Neural progenitor cell (in vitro differentiated cells): ENCODE measurements at places on chromosomes 6 and 20.

DNA sequence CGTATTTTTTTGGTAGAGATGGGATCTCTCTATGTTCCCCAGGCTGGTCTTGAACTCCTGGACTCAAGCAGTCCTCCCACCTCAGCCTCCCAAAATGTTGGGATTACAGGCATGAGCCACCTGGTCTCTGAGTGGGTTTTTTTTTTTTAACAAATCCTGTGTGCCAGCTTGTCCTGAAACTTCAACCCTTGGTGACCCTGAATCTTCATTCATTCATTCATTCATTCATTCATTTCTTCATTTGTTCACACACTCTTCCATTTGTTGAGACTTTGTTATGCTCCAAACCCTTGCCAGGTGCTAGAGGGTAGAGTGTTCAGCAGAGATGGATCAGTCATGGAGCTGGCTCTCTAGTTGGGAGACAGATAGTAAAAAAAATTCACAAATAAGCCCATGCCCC is 12.0 kb upstream of the VAPB start:
- no peak for DNase-seq

GRCh38 chr20:57223648-57224489 is 42.6 kb downstream of the BMP7 start:
- DNase-seq = no peak

DNA sequence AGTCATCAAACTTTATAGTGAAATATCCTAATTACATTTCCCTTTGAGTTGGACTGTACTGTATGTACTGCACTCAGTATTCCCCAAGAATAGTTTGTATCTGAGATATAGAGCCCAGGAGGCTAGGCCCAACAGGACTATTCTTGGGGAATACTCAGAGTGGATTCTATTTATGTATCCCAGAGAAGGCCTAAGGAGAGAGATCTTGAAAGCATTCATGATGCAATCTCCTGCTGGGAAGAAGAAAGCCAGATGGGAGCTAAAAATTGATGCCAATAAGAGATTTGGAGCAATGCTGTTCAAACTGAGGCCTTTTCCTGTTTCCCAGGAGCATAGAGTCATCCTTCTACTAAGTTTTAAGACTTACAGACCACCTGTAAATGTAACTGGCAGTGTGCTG is 452.1 kb upstream of the PLCB4 start:
- DNase-seq = no peak

GRCh38 chr6:133895573-133896343 is 6.8 kb downstream of the TCF21 start:
- peak; percentile 63 for DNase-seq

GRCh38 chr6:20876036-20876435 is 341.8 kb downstream of the CDKAL1 start:
- DNase-seq = peak; percentile 34

DNA sequence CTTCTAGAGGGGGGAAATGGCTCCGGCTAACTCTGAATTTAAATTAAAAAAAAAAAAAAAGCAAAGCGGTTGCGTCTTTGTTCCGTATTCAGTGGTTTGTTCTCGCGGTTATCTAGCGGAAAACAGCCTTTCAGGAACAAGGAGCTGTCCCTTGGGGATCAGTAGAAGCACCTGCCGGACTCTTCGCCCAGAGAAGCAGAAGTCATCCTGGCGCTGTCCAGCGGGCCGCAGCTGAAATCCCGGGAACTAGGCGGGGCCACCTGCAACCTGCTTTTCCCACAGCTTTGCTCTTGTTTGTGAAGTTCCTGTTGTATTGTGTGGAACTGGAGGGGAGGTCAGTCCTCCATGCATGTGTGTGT is 43.9 kb upstream of the GJE1 start:
- DNase-seq = peak; percentile 88

DNA sequence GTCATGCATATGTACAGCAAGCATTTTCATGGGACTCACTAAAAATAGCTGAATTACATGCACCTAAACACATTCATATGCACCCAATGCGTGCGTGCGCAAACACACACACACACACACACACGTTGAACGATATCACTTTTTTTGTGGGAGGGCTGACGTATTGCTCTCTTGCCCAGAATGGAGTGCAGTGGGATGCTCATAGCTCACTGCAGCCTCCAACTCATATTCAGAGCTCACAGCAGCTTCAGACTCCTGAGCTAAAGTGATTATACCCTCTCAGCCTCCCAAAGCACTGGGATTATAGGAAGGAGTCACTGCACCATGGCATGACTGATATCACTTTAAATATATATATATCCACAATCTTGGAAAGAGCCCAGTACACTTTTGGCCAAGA is 620.4 kb upstream of the MANEA start:
- peak; percentile 7 for DNase-seq

DNA sequence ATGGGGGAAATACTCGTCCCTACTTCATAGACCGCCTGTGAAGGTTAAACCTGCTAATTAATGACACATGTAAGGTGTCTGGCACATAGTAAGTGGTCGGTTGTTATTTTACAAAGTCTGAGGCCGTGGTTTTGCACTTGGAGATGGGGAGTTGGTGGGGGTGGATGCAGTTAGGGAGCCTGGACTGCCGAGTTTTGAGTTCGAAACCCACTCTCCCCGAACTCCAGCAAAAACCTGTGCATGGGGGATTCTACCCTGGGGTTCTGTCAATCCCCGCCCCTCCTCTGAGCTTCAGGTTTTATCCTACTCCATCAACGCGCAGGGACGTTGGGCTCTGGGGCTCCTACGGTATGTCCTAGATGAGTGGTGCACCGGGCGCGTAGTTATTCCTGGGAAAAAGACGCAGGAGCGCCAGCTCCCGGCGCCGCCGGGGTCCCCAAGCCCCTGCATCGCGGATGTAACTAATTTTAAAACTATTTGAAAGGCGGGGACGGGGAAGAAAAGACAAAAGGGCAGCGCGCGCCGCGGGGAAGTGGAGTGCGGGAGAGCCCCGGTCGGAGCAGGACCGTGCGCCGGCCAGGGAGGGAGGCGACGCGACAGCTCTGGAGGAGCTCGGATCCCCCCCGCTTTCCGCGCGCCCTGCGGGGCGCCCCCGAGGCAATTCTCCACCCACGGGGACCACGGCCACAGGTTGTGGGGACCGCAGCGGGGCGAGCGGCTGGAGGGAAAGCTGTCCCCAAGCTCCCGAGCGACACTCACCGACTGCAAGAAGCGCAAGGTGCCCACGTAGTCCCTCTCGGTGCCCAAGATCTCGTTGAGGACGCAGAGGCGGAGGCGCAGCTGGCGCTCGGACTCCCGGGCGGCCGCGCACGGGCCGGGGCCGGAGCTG is 672 bp downstream of the PREX1 start:
- peak; percentile 79 for DNase-seq

DNA sequence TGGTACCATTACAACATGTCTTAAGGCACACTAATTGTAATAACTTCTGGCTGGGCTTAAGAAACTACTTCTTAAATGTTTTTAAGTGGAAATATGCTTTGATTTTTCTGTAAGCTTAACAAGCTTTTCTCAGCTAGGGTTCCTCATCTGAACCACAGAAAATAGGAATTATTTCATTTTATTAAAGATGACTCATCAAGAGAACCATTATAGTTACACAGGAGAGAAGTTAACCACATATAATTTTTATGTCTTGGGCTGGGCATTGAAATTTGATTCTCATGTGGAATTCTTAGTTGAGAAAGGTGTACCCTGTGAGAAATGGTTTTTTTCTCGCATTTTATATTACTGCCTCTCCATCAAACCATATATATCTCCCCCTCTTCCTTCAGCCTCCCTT is 75.1 kb downstream of the QKI start:
- no peak for DNase-seq

GRCh38 chr6:11925805-11926204 is 86.3 kb upstream of the HIVEP1 start:
- no peak for DNase-seq

DNA sequence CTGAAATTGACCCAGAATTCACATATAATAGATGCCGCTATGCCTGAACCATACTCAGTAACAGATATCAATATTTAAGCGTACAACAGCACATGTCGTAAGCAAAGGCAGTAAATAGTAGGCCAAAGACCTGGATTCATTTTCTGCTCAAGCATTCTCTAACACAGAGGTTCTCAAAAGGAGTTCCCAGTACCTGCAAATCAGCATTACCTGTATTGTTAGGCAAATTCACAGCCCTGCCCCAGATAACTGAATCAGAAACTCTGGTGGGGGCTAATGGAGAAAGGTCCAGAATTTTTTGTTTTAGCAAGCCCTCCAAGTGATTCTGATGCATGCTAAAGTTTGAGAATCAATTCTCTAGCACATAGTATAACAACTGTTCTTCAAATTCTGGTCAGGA is 36.0 kb downstream of the RSPO3 start:
- no peak for DNase-seq

GRCh38 chr6:18509871-18510643 is 122.9 kb downstream of the RNF144B start:
- no peak for DNase-seq

DNA sequence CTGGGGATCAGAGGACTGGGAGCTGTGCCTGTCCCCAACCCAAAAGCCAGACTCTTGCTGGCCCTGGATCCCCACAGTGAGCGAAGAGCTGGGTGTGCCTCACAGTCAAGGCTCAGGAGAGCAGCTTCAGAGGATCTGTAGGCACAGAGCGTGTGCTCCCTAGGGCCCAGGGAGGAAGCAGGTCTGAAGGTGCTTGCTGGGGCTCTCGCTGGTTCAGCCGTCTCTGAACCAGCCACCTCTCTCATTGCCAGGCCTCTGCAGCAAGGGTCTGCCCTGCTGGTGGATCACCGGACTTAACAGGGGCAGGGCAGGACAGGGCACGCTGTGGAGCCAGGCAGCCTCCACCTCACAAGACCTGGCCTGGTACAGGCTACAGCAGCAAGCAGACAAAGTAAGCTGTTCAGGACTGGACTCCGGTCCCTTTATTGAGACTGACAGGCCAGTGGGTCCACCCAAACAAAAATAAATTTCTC is 13.8 kb downstream of the PCIF1 start:
- no peak for DNase-seq

DNA sequence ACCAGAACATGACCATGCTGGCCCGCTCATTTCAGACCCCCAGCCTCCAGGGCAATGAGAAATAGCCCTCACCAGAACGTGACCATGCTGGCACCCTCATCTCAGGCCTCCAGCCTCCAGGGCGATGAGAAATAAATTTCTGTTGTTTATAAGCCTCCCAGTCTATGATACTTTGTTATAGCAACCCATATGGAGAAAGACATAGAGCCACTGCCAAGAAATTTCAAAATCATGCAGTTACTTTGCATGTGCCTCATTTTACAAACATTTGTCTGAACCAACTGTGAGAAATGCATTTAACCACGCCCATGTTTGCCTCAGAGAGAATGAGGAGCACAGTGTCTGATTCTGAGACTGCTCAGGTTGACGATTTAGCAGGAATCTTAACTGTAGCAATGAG is 15.5 kb downstream of the CYP39A1 start:
- DNase-seq = no peak

- no peak for DNase-seq
Observed at GRCh38 chr20:63658749-63659187, 656 bp downstream of the RTEL1 start.

- DNase-seq = no peak
Observed at GRCh38 chr6:144756469-144756868, 471.3 kb downstream of the UTRN start.

GRCh38 chr6:44697327-44697726 is 309.8 kb downstream of the CDC5L start:
- DNase-seq = peak; percentile 33

DNA sequence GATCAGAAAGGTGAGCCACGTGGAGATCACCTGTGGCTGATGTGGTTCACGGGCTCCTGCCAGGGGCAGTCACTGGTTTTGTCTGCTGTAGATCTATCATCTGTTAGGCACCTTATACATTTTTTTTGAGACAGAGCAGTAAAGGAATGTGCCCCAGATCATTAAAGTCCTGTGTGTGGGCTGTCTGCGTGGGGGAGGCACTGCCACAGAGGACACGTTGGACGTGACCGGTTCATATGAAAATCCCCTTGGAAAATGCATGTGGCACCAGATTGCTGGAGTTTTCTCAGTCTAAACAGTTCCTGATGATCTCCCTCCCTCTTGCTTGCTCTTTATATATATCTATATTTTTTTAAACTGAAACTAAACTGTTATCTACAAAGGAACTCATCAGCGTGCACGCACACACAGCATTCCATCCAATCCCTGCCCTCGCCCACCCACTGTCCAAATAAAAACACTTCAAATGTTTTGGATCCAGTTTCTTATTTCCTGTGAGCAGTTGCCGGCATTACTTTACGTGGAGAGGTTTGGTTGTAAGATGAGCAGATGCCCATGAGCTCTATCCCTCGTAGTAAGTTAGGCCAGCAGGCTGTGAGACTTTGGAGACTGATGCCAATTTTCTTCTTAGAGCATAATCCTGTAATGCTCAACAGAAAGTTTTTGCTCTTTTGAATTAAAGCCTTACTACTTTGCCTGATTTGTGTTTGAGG is 161.6 kb upstream of the EXOC2 start:
- no peak for DNase-seq

DNA sequence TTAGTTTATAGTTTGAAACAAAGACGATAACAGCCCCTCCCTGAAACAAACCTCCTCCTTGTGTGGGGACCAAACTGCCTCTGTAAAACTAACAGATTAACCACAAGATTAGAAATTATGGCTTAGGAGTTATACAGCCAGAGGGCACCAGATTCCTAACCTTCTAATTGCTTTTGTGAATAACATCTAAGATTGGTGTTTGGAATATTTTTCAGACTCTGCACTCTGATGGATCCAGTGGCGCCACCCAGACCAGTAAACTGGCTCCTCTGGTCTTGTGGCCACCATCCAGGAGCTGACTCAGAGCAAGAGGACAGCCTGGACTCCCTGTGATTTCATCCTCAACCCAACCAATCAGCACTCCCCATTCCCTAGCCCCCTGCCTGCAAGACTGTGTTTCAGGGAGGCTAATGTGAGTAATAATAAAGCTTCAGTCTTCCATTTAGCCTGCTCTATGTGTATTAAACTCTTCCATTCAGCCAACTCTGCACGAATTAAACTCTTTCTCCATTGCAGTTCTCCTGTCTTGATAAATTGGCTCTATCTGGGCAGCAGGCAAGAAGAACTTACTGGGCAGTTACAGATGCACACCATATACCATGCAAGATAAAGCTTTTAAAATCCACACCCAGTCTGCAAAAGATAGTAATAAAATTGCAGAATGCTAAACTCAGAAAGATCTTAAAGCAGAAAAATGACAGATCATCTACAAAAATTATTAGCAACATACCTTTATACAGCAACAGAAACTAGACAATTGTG is 58.5 kb upstream of the SLC22A16 start:
- DNase-seq = no peak

GRCh38 chr20:53961527-53961926 is 108.9 kb downstream of the BCAS1 start:
- no peak for DNase-seq

DNA sequence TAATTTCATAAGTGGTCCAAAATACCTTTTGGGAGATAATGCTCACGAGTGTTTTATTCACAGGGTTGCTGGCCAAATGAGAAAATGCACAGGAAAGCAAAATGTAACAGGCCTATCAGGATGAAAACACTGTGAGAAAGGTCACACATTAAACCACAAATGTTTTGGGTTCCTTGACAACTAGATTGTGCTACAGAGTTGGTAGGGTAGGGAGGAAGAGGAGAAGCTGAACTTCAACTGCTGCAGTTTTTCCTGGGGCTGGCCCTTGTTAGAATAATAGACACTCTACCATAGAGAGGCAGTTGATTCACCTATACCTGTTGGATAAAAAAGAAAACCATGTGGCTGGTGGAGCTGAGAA is 28.1 kb upstream of the PAQR8 start:
- DNase-seq = no peak

GRCh38 chr6:31383149-31383548 is 20.2 kb upstream of the MICA start:
- no peak for DNase-seq
